ENCODE measurements at places on chromosomes 3 and 15.
A peak's percentile ranks its signal among the peaks of the same experiment; 100 is the strongest.

DNA sequence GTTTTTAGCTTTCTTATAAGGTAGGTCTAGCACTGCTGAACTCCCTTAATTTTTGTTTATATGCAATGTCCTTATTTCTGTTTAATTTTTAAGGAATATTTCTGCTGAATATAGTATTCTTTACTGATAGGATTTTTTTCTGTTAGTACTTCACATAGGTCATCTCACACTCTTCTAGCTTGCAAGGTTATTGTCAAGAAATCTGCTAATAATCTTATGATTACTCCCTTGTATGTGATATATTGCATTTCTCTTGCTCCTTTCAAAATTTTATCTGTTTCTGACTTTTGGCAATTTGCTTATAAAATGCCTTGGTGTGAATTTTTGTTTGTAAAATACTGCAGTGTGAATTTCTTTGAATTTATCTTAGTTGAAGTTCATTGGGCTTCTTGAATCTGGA lies 298.4 kb downstream of the GAP43 start:
- DNase-seq, result no peak

DNA sequence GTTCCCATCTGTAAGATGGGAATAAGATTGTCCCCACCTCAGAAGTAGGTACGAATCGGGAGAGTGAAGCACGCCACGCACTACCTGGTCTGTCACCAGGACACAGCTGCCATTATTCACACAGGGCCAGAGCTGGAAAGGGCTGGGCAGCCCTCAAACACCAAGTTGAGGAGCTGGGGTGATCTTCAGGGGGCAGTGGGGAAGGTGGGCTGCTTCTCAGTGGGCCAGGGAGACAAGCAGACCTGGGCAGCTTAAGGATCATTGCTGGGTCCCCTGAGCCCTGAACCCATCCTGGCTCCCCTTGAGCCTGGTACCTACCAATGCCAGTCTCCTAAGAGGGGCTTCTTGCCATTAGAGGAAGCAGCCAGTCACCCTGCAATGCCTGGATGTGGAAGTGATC lies 82.1 kb downstream of the SMAD6 start:
- no peak for DNase-seq

- no peak for DNase-seq
Observed at GRCh38 chr3:168292296-168292695, 196.6 kb upstream of the GOLIM4 start.

- DNase-seq, result no peak
Observed at GRCh38 chr3:106797461-106797860, 579.8 kb upstream of the CCDC54 start.

DNA sequence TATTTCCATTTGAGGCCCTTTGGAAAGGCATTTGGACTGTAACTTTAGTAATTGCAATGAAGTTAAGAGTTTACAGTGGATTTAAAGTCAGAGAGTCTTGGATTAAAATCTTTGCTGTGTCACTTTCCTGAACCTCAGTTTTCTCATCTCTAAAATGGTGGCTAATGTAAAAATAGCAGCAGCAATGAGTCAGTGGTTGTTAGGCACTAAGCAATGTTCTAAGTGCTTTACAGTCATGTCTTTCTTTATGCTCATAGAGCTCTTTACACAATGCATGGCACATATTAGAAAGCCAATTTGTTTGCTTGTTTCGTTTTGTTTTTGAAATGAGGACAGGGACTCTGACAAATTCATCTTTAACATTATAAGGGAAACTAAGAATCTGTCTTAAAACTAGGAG lies 222.7 kb upstream of the DNAJC19 start:
- DNase-seq, result no peak

DNA sequence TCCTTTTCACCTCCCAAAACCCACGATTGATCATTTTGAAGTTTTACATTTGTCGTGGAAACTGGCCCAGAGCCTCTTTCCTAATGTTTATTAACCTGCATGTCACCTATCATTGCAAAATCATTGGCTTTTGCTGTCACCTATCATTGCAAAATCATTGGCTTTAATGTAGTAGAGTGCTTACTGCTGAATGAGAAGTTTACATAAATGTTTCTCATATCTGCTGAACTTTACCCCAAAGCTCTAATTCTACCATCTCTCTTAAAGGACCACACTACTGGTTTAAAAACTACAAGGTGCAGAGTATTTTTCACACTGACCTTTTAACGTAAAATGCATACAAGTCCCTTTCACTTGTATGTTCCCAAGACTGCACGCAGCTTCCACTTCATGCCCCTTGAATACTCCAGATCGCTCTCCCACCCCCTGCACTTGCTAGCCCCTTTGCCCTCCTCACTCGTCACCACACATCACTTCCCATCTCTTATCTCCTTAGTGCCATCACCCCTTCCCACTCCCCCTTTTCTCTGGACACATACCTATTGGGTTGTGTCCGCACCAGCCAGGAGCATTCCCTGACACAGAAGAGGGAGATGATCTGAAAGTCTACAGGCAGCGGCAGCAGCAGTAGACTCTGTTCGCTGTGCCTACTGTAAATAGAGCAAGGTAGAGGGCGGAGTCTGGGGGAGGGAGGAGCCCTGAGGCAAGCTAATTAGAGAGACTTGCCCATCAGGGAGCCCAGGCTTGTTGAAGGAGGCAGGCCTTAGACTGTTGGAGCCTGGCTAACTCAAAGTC lies 30.2 kb upstream of the ATOSA start:
- DNase-seq, result peak; percentile 64

DNA sequence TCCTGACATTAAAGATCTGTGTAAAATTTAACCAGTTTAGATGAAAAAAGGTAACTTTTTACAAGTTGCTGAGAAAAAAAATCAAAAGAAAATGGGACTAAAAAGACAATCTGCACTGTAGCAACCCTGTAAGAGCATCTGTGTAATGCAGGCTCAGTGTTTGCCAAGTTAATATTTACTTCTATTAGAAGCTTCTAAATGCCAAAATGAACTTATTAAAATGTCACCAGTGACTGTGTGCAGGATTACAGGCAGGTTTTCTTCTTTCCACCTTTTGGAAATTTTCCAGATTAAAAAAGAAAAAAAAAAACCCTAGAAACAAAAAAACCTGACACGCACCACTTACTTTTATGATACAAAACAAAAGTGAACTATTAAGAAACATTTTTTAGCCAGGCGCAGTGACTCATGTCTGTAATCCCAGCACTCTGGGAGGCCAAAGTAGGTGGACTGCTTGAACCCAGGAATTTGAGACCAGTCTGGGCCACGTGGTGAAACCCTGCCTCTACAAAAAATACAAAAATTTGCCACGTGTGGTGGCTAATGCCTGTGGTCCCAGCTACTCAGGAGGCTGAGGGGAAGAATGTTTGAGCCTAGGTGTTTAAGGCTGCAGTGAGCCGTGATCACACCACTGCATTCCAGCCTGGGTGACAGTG lies 87.2 kb downstream of the TJP1 start:
- no peak for DNase-seq
